ENCODE measurements at places on chromosomes 7 and 10.

GRCh38 chr10:69425511-69426298, 9.0 kb upstream of the TACR2 start:
- DNase-seq = no peak

- no peak for DNase-seq
Observed at GRCh38 chr7:92737706-92738105, 98.7 kb downstream of the CDK6 start.

DNA sequence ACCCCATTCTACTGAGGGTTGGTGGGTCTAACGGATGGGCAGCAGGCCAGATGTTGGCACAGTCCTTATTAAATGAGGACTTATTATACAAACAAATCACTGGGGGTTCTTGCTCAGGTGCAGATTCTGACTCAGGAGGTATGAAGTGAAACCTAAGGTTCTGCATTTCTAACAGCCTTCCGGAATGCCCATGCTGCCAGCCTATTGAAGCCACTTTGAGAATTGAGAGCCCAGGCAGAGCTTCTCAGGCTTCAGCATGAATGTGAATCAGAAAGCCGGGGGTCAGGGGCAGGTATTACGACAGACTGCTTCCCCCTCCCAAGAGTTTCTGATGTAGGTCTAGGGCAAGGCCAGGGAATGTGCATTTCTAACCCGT, 34.1 kb upstream of the NPFFR1 start:
- DNase-seq = no peak

- DNase-seq = no peak
Observed at GRCh38 chr7:44638611-44639557, 32.5 kb downstream of the OGDH start.

DNA sequence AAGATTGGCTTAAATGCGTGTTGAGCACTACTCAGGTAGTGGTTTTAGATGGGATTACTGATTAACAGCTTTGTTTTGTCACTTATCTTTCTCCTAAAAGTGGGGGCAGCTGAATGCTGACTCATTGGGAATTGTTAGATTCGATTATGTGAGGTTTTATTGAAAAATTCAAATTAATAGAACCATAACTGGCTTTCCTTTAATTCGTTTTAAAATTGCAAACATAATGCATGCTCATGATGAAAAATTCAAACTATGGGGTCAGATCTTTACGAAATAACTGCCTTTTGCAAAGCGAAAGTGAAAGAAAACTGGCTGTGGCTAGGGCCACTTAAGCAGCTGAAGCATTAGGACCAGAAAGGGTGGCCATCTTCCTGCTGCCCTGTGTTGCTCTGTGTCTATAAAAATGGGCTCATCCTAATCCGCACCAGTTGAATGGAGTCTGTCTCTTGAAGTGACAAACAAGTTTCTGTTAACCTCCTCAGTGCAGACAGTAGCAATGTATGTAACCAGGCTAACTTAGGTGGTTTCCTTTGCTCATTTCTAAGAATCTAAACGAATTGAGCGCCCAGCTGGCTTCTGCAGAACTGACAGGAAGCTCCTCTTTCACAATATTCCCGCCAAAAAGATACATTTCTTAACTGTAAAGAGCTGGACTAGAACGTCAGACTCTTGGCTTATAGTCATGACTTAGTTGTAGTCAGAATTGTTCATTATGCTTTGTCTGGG, 27.8 kb downstream of the DENND10 start:
- no peak for DNase-seq

GRCh38 chr7:74306730-74307469, 17.7 kb downstream of the CLIP2 start:
- DNase-seq = no peak

DNA sequence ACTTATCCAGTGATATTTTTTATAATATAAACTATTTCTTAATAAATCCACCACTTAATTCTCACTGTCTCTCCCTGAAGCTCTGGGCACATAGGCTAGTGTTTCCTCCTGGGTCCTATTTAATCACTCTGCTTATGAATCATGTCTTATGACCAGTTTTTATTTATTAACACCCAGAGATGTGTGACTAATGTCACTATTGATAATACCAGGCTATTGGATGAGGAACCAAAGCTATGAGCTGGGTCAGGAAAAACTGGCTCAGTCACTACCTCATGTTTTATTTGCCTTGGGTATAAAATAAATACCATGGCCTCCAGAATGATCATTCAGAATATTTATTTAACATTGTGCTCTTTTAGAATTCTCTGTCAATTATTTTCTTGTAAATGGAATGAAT, 5.2 kb downstream of the SEMA3E start:
- no peak for DNase-seq

- no peak for DNase-seq
Observed at GRCh38 chr10:78966182-78966787, 102.5 kb upstream of the ZMIZ1 start.

GRCh38 chr7:2166625-2167280, 66.0 kb downstream of the MAD1L1 start:
- DNase-seq = no peak

DNA sequence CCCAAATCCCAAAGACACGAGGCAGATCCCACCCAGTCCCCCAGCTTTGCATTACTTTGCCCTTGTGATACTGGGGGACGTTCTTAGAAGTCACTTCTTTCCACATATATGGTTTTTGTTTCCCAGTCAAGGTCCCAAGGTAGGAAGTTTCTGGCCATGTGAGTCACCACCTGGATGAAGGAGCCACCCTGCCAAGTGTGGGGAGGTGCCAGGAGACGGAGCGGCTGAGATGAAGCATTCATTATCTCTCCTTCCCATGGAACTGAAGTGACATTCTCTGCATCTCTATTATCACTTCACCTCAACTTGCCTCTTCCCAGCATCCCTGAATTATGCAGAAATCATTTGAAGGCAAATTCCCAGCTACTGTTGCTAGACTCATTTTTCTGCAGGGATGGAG, 136.2 kb upstream of the INSYN2A start:
- DNase-seq = no peak

- DNase-seq = no peak
Observed at GRCh38 chr7:18546576-18546975, 51.0 kb downstream of the HDAC9 start.

DNA sequence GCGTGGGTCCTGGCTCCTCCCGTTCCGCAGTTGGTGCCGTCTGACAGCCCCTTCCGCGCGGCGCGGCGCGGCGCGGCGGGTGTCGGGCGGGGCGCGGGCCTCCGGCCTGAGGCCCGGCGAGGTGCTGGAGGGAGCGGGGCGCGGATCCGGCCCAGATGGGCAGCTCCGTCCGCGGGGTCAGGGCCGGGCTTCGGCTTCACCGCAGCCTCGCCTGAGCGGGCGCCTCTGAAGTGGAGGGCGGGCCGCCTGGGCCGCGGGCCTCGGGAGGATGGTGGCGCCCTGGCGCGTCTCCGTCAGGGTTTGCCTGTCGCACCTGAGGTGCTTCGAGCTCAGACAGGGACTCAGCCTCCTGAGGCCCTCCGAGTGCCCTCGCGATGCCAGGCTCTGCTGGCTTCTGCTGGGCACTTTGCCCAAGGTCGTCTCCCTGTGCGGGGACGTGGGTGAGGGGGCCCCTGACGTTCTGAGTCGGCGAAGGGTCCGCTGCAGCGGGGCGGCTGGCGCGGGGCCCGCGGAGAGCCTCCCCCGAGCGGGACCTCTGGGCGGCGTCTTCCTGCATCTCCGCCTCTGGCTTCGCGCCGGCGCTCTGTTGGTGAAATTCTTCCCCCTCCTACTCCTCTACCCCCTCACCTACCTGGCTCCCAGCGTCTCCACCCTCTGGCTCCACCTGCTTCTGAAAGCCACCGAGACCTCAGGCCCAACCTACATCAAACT, 473 bp downstream of the ADCK2 start:
- DNase-seq = no peak

- no peak for DNase-seq
Observed at GRCh38 chr7:14483663-14484062, 418.9 kb downstream of the DGKB start.

DNA sequence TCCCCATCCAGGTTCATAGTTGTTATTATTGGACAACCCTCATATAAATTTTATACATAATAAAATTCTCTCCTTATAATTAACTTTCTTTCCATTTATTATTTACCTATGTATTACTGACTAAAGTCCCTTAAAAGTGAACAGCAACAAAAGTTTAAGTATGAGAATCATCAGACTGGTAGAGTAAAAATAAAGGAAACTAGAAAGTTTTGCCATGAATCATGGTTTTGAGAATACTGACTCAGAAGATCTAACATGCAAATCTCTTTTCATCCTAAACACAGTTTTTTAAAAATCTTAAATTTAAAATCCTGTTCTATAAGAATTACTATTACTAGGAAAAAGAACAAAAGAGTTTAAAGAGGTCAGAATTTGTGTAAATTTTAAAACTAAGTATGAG, 32.1 kb downstream of the HERC4 start:
- DNase-seq = no peak

DNA sequence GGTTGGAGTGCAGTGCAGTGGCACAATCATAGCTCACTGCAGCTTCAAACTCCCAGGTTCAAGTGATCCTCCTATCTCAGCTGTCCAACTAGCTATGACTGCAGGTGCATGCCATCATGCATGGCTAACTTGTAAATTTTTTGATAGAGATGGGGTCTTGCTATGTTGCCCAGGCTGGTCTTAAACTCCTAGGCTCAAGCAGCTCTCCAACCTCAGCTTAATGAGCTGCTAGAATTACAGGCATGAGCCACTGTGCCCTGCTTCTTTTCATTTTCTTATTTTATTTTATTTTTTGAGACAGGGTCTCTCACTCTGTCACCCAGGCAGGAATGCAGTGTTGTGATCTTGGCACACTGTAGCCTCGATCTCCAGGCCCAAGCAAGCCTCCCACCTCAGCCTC, 7.6 kb downstream of the PLA2G12B start:
- DNase-seq = no peak

DNA sequence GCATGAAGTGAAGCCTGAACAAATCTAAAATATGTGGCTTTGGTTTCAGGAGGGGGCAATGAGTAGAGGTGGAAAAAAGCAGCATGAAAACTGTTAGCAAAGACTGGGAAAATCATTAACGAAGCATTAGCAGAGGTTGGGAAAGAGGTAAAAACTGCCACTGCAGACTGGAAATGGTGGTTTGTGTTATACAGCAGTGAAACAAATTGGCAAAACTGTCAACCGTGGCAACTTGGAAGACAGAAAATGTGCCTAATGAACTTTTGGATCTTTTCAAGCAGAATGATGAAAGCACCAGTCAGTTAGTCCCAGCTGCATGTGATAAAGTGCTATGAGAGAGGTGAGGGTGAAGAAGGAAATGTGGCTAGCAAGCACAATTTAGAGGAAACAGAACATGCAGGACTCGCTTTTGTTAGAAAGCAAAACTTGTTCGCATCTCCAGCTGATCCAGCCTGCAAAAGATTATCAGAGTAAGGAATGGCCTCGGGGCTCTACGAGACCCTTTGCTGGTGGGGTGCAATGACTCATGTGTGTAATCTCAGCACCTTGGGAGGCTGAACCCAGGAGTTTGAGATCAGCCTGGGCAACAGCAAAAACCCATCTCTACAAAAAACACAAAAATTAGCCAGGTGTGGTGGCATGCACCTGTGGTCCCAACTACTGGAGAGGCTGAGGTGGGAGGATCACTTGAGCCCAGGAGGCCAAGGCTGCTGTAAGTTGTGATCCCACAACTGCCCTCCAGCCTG, 45.7 kb downstream of the SKIDA1 start:
- DNase-seq = no peak

DNA sequence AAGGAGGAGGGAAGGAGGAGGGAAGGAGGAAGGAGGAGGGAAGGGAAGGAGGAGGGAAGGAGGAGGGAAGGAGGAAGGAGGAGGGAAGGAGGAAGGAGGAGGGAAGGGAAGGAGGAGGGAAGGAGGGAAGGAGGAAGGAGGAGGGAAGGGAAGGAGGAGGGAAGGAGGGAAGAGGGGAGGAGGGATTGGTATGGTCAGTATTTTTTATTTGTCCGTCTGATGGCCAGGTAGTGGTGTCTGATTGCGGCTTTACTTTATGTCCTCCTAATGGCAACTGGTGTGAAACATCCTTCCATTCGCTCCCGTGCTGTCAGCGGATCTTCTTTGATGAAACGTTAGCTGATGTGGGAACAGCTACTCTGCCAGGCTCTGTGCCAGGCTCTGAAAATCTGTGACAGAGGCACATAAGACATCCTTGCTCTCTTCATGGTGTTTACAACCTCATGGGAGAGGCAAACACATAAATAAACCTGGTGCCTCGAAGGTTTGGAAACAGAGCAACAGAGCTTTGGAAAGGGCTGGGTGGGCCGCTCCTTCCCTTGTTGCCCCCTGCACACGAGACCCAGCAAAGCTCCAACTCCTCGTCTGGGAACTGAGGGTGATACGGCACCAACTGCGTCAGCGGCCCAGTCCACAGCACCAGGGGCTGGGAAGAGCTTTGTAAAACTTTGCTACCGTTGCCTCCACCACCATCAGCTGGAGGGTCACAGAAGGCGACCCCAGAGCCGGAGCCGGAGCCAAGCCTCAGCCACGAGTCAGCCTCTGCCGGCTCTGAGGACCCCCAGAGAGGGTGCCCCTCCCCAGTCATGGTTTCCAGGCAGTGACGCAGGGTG, 40.3 kb downstream of the PDGFA start:
- no peak for DNase-seq

DNA sequence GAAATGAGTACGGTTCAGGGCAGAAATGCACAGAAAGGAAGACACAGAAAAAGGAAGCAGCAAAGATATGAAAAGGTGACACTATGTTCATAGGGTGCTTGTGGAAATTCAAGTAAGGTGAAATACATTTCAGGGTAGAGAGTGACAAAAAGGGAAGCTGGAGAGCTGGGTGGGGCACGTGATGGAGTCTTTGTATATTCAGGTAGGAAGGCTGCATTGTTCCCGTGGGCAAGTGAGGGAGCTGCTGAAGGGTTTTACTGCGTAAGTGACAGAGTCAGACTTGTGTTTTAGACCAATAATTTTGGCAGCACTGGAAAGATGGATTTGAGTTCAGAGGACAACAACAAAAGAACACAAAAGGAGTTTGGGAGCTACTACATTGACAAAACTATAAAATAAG, 35.3 kb upstream of the ANK3 start:
- DNase-seq = no peak

DNA sequence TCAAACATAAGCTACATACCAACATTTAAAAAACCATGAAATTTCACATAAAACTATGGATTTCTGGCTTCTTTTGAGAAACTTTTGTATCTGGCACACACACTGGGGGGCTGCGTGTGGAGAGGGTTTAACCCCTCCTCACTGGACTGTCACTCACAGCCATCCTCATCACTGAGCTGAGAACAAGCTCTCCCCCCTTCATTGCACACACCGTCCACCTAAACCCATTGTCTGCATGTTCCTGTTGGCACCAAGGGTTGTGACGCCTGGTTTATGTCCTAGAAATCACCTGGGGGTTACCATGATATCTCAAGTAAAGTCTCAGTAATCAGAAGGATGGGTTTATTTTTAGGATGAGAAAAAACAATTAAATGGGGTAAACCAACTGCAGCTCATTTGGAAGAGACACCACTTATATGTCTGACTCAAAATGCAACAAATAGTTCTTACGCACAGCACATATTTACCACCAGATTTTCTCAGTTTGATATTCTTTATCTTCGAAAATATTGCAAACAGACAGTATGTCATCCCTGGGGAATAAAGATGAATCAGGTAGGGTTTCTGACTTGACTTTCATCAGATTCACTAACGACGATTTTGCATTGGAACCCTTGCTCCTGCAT, 218.5 kb upstream of the KLF6 start:
- no peak for DNase-seq
